ENCODE measurements at places on chromosomes 1 and 21.

GRCh38 chr1:1349256-1350012 is at the start of gene DVL1:
Gene DVL1 (minus strand): TSS chr1:1349418. CDS start chr1:1349065, 353 bp downstream.
- peak; percentile 56 for DNase-seq

DNA sequence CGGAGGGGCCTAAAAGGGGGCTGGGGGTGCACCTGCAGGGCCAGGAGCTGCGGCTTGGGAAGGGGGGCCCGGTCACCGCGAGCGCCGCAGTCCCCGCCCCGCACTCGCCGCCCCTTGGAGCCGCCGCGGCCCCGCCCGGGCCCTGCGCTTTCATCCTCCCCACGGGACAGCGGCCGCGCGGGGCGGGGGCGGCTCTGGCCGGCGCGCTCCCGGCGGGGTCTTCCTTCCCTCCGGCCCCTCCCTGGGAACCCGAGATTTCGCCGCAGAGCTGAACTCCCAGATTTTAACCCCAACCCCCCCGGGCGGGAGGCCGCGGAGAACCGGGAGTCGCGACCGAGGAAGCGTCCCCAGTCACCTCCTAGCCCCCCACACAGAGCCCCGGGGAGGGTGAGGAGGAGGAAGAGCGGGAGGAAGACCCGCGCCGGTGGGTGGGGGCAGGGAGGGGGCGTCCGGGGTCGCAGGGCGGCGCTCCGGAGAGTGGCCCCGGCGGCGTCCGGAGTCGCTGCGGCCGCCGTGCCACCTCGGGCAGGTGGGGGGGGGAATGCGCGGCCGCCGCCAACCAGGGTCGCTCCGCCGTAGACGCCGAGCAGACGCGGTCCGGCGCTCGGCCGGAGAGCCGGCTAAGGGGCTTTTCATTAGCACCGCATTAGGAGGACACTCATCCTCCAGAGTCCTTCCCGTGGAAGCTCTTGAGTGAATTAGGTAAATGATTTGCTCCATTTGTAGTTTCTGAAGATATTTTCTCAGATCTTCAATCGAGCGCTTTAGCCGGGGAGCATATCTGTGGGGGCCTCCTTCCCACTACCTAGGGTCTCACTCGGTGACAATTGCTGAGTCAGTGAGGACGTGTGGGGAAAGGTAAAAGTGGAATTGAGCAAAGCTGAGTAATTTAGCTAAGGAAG is 31.6 kb upstream of the NFIA start:
- DNase-seq = no peak

DNA sequence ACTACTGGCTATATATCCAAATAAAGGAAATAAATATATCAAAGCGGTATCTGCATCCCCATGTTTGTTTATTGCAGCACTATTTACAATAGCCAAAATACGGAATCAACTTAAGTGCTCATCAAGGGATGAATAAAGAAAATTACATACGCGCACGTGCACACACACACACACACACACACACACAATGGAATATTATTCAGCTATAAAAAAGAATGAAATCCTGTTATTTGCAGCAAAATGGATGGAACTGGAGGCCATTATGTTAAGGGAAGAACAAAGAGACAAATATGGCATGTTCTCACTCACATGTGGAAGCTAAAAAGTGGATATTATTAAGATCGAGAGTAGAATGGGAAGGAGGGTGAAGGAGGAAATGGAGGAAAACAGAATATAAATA is 20.2 kb downstream of the COPA start:
- DNase-seq = no peak

GRCh38 chr1:177953549-177953948 is 16.3 kb downstream of the SEC16B start:
- DNase-seq = no peak

GRCh38 chr1:54864460-54865208 is 22.4 kb downstream of the DHCR24 start:
- no peak for DNase-seq

DNA sequence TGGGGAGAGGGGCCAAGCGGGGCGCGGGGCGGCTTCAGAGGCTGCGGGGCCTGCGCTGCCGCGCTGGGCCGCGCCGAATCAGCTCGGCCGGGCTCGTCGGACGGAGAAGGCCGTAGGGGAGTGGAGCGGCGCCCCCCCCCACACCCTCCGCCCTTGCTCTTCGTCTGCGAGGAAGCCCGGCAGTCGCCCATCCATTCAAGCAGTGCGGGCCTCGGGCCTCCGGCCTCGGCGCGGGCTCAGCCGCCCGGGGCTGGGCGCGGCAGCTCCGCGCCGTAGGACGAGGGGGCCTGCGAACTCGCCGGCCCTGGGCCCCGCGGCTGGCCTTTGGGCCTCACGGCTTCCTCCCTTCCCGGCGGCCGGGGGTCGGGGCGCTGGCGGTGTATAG is 564 bp downstream of the CTPS1 start:
- DNase-seq = no peak

GRCh38 chr1:72037745-72038343 is 244.5 kb downstream of the NEGR1 start:
- no peak for DNase-seq

DNA sequence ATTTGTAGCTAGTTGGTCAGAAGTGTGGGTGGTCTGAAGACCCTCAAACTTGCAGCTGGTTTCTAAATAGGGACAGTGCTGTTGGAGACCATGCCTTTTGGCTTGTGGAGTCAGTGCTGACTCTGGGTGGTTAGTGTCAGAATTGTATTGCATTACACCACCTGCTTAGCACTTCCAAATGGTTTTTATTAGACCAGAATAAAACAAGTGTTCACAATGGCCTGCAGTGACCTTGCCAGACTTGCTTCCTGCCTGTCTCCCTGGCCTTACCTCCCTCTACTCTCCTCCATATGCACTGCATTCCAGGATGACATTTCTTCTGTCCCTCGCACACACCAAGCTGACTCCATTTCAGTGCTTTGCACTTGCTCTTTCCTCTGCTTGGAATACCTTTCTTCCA is 72.7 kb upstream of the CNIH3 start:
- no peak for DNase-seq

- no peak for DNase-seq
Observed at GRCh38 chr1:226203655-226204054, 17.1 kb upstream of the ACBD3 start.

- DNase-seq = no peak
Observed at GRCh38 chr1:117686907-117687306, 81.1 kb downstream of the TENT5C start.

- no peak for DNase-seq
Observed at GRCh38 chr1:233668146-233668724, 54.3 kb downstream of the KCNK1 start.

DNA sequence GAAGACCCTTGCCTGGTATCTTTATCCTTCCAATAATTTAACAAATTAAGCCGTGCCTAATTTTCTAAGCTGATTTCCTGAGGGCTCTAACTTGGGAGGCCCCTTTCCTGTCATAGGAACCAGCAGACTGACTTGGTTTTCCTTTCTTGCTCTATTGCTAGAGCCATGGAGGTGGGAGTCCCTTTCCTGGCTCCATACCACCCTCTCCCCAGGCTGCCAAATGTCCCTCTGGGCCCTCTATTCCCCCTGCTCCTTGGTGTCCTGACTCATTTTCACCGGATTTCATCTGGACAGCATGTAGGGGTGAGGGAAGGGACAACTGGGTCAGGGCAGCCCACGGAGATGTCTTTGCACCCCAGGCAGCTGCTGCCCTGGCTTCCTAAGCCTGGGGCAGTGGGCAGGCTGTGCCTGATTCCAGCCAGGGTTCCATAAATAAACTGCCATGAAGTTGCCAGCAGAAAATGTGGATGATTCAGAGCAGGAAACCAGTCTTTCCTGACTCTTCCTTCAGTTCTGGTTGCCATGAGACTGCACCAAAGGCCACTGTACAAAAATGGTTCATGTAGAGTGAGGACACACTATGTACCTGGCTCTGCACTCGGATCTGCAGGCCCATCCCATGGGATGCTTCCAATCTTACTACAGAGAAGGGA is 38.0 kb upstream of the SERBP1 start:
- no peak for DNase-seq

- no peak for DNase-seq
Observed at GRCh38 chr1:237111807-237112206, 69.8 kb downstream of the RYR2 start.

- no peak for DNase-seq
Observed at GRCh38 chr1:201614262-201615015, 75.5 kb downstream of the NAV1 start.

GRCh38 chr21:36534656-36535055 is 54.7 kb upstream of the CLDN14 start:
- no peak for DNase-seq

DNA sequence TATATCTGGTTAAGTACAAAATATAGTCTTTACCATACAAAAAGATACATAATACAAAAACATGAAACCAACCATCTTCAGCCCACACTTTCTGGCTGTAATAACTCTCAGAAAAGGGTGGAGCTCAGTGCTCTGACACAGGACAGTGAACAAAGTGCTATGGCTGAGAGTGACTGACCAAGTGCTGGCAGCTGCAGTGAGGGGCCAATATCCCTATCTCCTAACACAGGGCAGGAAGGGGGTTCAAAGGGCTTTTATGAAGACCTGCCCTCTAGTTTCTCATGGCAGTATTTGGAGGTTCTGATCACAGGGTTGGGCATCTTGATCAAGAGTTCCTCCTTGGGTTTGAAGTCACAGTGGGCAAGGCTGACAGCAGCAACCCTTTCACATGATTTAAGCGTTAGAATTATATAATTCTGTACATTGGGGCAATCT is 3.9 kb downstream of the TXNIP start:
- no peak for DNase-seq

GRCh38 chr1:214584805-214585766 is 17.9 kb upstream of the CENPF start:
- DNase-seq = no peak

GRCh38 chr21:19340303-19340702 is 936.7 kb upstream of the TMPRSS15 start:
- no peak for DNase-seq

GRCh38 chr1:233638513-233638912 is 24.6 kb downstream of the KCNK1 start:
- no peak for DNase-seq

GRCh38 chr1:164863056-164863455 is 304.1 kb downstream of the PBX1 start:
- DNase-seq = no peak

DNA sequence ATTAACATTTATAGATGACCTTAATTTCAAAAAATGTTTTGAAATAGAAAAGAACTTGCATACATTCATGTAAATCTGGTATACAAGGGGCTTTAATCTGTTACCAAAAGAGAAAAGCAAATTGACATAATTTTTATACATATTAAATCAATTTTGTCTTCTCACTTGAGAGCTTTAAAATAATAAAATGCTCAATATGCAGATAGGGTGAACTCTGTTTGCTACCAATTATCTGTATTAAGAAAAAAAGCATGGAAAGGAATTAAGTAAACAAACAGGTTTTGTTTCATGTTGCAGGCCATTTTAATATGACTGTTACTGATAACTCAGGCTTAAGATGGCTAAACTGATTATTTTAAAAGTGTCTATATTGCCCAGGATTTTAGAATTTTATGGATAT is 6.0 kb upstream of the TSHB start:
- DNase-seq = no peak

GRCh38 chr1:175313672-175314225 is 121.2 kb upstream of the KIAA0040 start:
- DNase-seq = no peak

- DNase-seq = no peak
Observed at GRCh38 chr1:14897997-14898645, 255.4 kb upstream of the TMEM51 start.

DNA sequence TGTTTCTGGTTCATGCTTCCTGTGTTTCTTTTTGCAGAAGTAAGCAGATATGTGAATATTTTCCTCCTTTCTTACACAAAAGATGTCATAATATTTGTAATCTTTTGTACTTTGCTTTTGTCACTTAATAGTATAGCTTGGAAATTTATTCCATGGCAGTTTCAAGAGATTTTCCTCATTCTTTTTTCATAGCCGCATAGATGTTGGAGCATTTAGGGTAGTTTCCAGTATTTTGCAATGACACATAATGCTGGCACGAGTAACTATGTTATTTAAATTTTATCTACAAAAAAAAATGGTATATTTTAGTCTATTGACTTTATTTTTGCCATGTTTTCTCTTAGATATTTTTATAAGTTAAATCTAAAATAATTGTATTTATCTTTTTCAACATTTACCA is 40.7 kb downstream of the AGO3 start:
- DNase-seq = no peak

DNA sequence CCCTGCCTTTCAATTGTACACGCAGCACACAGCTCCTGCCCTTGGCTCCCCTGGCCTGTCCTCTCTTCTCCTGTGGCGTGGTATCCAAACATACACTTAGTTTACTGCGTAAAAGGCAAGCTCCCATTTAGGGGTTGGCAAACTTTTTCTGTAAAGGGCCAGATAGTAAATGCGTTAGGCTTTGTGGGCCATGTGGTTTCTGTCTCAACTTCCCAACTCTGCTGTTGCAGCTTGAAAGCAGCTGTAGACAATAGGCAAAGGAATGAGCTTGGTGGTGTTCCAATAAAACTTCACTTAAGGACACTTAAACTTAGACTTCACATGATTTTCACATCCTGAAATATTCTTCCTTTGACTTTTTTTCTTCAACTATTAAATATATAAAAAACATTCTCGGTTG is 63.3 kb downstream of the RHOU start:
- DNase-seq = no peak

- DNase-seq = no peak
Observed at GRCh38 chr21:37005548-37006485, 685 bp upstream of the RIPPLY3 start.

GRCh38 chr1:112836642-112837041 is 119.4 kb downstream of the SLC16A1 start:
- DNase-seq = no peak

GRCh38 chr21:36927719-36928117 is 38.8 kb downstream of the HLCS start:
- peak; percentile 70 for DNase-seq

DNA sequence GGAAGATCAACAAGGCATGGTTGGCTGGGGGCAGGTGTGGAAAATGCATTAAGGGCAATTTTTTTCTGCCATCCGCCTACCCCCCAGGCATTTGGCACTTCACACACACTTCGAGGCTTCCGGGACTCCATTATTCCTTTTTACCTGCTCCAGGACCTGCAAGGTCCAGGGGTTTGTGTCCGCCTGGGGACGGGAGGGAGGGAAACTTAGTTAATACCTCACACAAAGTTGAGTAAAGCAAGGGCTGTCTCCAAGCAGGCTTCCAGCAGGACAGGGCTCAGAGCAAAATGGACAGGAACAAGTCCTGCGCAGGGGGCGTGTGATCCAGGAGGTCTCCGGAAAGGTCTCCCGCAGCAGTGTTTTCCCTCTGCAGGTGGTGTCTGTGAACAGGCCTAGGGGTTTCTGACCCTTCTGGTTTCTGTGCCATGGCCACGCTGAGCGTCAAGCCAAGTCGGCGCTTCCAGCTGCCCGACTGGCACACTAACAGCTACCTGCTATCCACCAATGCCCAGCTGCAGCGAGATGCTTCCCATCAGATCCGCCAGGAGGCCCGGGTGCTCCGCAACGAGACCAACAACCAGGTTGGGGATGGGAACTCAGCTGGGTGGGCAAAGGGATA is 712 bp downstream of the TEKT2 start:
- DNase-seq = no peak

- DNase-seq = no peak
Observed at GRCh38 chr1:43954036-43954435, 7.3 kb downstream of the IPO13 start.

Data from stimulated activated CD4-positive, alpha-beta T cell treated with anti-CD3 and anti-CD28 coated beads, Interleukin-1b, Interleukin-23, amount 100 ng/mL, for 48 hours (primary cell).